ENCODE measurements at places on chromosomes 13 and 19. TPM values are rescaled to one million over a fixed set of nuclear protein-coding genes. Genes with fewer than 3 reads are reported as not detected.

The TBXA2R gene
- polyA plus RNA-seq, result 0.49 TPM

- DNase-seq, result no peak
Measured at GRCh38 chr19:28224441-28224840, 988.5 kb downstream of the UQCRFS1 start.

- peak; percentile 60 for DNase-seq
Measured at GRCh38 chr19:34365463-34366401, 736 bp downstream of the GPI start.

- no peak for DNase-seq
Measured at GRCh38 chr19:50858886-50859285, 4.2 kb downstream of the KLK3 start.

- no peak for DNase-seq
Measured at GRCh38 chr19:16429066-16429758, 42.6 kb downstream of the EPS15L1 start.

Measured in A549 (cell line).